A549 treated with AZD2906 at 1 μM for 4 hours (cell line): ENCODE measurements at places on chromosomes 7 and 10. TPM values are rescaled to one million over a fixed set of nuclear protein-coding genes. Genes with fewer than 3 reads are reported as not detected.

Gene PLAC9
- 0.16 to 0.30 TPM (median 0.17 TPM) in 3 of 5 replicates, not detected in the others for total RNA-seq

Gene AKR1B1
- total RNA-seq = 2,348 to 2,695 TPM (median 2,586 TPM) in 5 replicates

Gene TMEM176A
- total RNA-seq = 0.16 TPM in 1 of 5 replicates, not detected in the others

Gene SBDS
- 105 to 125 TPM (median 109 TPM) in 5 replicates for total RNA-seq

Gene SEPTIN14
- not detected in 5 replicates for total RNA-seq

Gene CCL26
- total RNA-seq = 7.7 to 10.9 TPM (median 7.9 TPM) in 5 replicates

Gene NXPH1
- total RNA-seq = not detected in 5 replicates

Gene HOXA7
- total RNA-seq = 5.0 to 5.3 TPM (median 5.2 TPM) in 5 replicates
